CD4-positive, alpha-beta T cell treated with Interleukin-15 for 1 hour (primary cell): ENCODE measurements at places on chromosomes 12 and 14.

DNA sequence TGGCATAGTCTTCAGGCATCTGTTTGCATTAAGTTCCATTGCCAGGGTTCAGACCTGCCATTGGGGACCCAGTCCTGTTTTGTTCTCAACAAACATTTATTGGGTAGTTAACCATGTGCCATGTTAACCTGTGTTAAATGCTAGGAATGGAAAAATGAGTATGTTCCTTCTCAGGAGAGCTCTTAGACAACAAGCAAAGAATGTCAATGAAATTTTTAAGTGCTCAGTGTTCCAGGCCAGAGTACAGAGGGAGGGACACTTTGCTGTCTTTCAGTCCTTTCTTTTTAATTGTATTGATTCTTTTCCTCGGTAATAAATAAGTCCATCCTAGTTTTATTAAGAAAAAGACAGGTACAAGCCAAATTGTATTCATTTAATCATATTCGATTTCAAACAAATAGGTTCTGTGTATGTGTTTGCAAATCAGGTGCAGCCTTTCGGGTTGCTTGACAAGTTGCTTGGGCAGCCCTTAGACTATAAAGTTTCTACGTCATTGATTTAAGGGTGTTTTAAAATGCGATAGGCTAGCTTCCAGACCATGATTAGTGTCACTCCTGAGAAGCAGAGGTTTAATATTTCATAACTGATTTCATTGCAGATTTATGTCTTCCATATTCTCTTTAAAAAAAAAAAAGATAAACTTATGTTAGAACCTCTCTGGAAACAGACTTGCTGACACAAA lies 123.1 kb downstream of the DERA start:
- no peak for DNase-seq

GRCh38 chr12:103326190-103326589 lies 169.6 kb downstream of the C12orf42 start:
- DNase-seq = no peak

DNA sequence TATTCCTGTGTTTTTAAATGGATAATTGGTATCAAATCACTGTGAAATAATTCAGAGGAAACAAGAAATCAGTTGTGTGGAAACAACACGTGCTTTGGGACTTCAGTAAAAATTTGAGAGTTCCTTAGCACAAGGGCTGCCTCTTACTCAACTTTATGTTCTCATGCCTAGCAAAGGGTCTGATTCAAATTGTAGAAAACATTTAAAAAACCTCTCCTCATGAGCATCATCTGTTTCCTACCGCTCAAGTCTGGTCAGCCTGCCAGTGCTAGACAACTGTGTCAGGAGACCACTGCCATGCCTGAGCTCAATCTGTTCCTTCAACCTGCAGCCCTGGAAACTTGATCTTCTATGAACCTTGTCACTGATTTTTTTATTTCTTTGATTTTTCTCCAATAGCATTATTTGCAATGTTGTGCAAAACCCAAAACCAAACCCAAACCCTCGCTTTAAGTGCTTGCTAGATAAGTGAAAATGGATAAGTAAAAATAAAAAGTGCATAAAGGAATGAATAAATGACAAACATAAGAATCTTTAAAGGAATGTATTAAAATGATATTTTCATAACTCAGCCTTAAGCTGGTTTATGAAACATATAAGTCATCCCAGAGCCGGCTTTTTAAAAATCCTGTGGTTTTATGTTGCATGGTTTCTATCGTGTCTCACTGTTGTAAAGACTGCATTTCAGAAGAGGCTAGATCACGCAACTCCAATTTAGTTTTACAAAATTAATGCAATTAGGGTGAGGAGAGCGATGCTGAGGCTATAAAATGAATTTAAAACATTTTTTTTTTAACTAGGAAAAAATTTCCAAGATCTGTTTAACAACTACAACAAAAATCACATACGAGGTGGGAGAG lies 361.2 kb upstream of the PDE3A start:
- DNase-seq = no peak

- no peak for DNase-seq
Measured at GRCh38 chr12:101832030-101832429, 1.3 kb upstream of the GNPTAB start.

GRCh38 chr12:6980740-6981139 lies 10.0 kb downstream of the EMG1 start:
- no peak for DNase-seq

GRCh38 chr14:75879031-75879430 lies 102.8 kb downstream of the TGFB3 start:
- no peak for DNase-seq

DNA sequence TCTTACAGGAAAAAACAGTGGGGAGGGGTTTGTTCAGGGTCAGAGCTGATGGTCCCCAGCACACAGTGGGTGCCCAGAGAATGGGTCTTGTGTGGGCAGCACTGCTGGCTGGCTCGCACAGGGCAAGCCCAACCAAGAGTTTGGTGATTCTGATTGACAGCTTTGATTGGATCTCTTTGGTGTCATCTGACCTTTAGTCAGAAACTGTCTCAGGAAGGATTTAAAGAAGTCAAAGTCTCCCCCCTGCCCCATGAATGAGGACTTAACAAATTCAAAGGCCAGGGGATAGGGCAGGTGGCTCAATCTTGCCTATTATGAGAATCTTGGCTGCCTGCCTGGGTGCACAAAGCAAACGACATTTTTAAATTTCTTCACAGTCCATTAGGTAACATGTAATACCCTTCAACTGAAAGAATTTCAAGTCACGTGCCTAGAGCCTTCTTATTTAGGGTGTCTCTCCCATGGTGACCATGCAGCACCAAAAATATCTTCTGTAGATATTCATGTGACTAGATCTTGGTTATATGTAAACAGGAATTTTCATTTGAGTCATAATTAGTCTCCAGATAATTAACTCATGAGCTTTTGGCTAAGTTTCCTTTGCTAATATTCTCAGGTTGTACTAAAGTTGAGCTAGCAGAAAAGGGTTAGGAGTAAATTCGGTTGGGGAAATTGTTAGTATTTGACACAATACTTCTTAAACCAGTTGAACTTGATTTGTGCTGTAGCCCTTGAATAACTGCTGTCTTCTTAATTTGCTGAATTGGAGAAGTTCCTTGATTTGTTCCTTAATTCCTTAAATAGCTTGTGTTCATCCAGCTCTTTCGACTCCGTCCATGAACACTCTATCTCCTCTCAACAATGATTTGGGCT lies 54.5 kb upstream of the HECTD1 start:
- DNase-seq = no peak

GRCh38 chr12:12216349-12217017 lies 50.4 kb downstream of the LRP6 start:
- no peak for DNase-seq

- no peak for DNase-seq
Measured at GRCh38 chr14:74478996-74479635, 14.0 kb downstream of the NPC2 start.

DNA sequence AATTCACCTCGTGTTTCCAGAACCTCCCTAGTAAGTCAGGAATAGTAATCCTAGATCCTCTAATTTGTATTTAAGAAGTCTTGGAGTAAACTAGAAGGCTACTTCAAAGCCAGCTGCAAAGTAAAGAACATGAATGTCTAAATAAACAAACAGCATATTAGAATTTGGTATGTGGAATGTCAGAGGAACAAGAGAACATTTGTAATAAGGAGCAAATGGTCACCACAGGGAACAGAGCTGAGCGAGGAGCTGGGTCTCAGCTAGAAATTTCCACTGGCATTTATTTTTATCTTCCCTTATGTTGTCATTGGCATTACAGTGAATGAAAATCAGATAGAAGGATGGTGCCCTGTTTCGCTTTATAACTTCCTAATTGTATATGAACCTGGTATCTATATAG lies 50.2 kb downstream of the FRMD6 start:
- no peak for DNase-seq

GRCh38 chr12:77406219-77406905 lies 341.0 kb upstream of the E2F7 start:
- no peak for DNase-seq

GRCh38 chr14:21038441-21039422 lies 3.4 kb upstream of the RNASE7 start:
- no peak for DNase-seq

DNA sequence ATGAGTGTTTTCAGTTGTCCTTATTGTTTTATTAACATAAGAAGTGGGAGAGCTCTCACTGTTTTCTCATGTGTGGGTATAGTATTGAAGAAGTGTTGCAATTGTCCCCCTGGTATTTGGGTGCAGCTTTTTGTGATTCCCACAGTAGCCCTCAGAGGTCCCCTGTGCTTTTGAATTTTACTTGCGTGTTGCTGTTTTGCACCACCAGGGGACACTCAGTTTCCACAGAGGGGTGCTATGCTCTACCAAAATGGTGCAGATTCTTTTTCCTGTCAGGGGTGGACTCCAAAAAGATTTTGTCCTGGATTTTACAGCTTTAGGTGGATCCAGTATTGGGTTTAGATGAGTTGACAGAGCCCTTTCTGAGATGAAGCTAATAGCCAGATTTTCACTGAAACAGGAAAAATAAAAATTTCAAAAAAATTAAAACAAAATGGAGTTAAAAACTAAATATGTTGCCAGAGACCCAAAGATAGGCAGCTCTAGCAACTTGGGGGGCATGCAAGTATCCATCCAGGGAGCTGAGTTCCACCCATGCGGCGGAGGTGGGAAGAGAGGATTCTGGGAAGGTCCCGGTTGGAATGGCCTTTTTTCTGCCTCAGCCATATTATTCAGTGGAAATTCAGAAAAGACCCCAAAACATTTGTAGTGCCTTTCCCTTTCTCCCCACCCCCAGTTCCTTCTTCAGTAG lies 50.2 kb downstream of the TTLL5 start:
- no peak for DNase-seq

- DNase-seq = no peak
Measured at GRCh38 chr12:112216223-112216622, 90.9 kb downstream of the TRAFD1 start.

- DNase-seq = no peak
Measured at GRCh38 chr14:77681196-77682157, 26.3 kb downstream of the ALKBH1 start.
